Natural killer cell treated with Interleukin-12 subunit alpha and Interleukin-12 subunit beta and Interleukin-15 and Interleukin-18, amount 100 ng/mL, for 72 hours (primary cell): ENCODE measurements at places on chromosomes 7 and 10. TPM values are rescaled to one million over a fixed set of nuclear protein-coding genes. Genes with fewer than 3 reads are reported as not detected.
A peak's percentile ranks its signal among the peaks of the same experiment; 100 is the strongest.

Gene SPDYE2
- not detected for total RNA-seq

Gene CFAP69
- total RNA-seq: 0.21 TPM

Gene CALHM3
- not detected for total RNA-seq

Gene FANK1
- total RNA-seq: not detected

Gene TBC1D12
- 1.6 TPM for total RNA-seq

Gene RSPH10B
- total RNA-seq: 0.64 TPM

Gene GALNT17
- not detected for total RNA-seq

Gene GTPBP10
- 28.9 TPM for total RNA-seq

Gene PIP
- total RNA-seq: not detected

Gene UBTD1
- 3.3 TPM for total RNA-seq

Gene SDHAF3
- total RNA-seq: 17.0 TPM

Gene PUS7
- 34.3 TPM for total RNA-seq

GRCh38 chr10:69269761-69270160 lies 8.5 kb upstream of the HK1 start:
- DNase-seq: no peak

GRCh38 chr7:101729241-101729883 lies 88.1 kb upstream of the CUX1 start:
- DNase-seq: no peak

- DNase-seq: no peak
Observed at GRCh38 chr10:6535156-6535764, 44.8 kb downstream of the PRKCQ start.

DNA sequence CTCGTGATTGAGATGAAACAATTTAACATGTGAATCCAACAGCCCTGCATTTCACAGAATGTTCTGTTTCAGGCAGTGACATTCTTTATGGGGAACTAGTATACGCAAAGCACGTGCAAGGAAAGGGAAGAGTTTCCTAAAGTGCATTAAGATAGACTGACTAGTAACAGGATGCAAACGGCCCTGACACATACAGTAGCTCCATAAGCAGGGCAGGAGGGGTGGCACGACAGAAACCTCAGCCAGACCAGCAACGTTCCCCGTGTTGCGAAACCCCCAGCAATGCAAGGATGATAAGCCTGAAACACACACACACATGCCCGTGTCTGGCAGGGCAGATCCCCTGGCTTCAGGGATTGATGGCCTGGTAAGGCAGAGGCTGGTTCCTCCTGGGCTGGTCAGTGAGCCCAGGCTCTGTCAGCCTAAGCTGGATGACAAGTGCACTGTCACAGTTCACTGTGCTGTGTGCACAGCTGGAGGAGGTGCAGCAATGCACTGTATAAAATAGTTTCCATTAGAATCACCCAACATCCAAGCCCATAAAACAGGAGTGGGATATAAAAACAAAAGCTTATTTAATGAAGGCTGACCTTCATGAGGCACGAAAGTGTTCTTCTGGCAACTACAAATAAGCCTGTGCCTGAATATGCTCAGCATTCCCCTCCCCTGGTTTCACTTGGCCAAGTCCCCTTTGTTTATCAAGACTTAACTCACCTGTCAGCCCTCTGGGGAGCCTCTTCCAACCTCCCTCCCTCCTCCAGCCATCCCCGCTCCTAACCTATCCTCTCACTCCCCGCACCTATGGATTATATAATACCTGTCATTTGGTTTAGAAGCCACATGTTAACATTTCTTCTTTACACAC lies 88.8 kb downstream of the GSAP start:
- no peak for DNase-seq

GRCh38 chr7:36023033-36023560 lies 130.0 kb upstream of the EEPD1 start:
- no peak for DNase-seq

GRCh38 chr10:31466313-31466712 lies 147.3 kb downstream of the ZEB1 start:
- no peak for DNase-seq

- no peak for DNase-seq
Observed at GRCh38 chr7:102834999-102835398, 77.8 kb upstream of the LRRC17 start.

- DNase-seq: no peak
Observed at GRCh38 chr7:55127622-55128081, 108.8 kb downstream of the EGFR start.

DNA sequence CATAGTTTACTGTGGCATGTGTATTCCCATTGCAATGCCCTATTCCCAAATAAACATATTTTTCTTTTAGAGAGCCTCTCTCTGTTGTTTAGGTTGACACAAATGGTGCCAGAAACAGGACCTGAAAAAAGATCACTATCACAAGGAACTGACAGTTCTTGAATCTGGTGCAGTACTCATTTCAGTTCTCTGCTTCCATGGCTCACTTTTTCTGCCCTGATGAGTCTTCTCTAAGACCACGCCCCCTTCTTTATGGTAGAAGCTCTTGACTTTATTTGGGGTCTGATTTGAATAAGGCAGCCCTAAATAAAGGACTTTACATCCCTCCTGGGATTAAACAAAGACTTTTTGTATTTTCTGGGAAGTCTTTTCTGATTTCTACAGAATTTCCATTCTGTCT lies 3.5 kb upstream of the CCDC126 start:
- no peak for DNase-seq

DNA sequence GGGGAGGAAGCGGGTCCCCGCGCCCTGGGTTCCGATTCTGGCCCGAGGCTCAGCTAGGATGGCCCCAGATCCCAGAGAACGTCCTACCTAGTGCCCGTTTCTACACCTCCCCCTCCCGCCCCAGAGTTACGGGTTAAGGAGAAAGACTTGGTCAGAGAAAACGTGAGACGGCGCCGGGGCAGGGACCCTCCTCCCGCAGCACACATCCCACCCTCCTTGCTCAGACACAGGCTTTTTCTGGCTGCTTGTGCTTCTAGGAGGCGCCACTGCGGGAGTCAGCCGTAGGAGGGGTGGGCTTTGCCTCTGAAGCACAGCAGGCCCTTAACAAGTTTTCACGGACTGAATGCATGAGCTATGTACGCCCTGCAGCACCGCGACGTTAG lies 104.9 kb upstream of the LEP start:
- no peak for DNase-seq

DNA sequence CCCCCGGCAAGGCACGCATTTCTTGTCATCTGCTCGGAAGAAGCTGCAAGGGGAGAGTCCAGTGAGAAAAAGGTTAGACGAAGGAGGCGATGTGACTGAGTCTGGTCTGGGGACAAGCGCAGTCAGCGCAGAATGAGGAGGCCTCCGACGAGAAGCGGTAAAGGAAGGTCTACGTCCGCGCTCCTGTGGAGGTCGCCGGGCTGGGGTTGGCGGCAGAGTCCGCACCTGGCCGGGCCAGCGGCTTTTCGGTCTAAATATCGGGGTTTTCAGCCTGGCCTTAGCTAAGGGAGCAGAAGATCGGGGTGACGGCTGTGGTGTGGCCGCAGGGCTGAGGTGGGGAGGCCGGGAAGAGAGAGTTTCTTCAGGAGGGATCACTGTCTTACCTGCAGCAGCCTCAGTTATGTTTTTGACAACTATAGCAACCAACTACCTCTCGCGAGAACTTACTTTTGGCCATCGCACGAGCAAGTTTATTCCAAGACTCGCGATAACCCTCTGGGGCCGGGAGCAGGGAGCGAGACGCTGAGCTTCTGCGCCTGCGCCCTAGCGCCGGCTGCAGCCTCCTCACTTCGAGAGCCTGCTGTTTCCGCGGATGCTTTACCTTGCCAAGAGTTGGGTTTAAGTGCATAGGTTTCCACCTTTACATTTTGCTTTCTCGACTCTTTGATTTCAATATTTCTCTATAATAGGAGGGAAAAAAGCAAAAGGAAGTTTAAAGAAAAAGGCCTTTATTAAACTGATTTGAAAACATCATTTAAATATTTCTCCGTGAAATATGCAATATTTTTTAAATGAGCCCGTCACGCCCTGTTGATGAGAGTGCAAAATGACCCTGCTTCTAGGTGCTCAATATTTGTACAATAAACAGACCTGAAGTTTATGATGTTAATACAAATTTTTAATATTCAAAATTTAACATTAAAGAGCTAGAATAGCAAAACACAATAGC lies at the start of gene CFAP70:
Gene CFAP70 (minus strand): TSS at position 534 of the 949 bp plus-strand sequence. CDS start 4,068 bp downstream, outside the sequence.
- peak; percentile 93 for DNase-seq

- peak; percentile 92 for DNase-seq
Observed at GRCh38 chr7:50266635-50267386, 37.7 kb upstream of the IKZF1 start.

- no peak for DNase-seq
Observed at GRCh38 chr7:142384493-142384922, 126.7 kb upstream of the PRSS58 start.

- no peak for DNase-seq
Observed at GRCh38 chr7:137760111-137760510, 86.7 kb downstream of the DGKI start.

DNA sequence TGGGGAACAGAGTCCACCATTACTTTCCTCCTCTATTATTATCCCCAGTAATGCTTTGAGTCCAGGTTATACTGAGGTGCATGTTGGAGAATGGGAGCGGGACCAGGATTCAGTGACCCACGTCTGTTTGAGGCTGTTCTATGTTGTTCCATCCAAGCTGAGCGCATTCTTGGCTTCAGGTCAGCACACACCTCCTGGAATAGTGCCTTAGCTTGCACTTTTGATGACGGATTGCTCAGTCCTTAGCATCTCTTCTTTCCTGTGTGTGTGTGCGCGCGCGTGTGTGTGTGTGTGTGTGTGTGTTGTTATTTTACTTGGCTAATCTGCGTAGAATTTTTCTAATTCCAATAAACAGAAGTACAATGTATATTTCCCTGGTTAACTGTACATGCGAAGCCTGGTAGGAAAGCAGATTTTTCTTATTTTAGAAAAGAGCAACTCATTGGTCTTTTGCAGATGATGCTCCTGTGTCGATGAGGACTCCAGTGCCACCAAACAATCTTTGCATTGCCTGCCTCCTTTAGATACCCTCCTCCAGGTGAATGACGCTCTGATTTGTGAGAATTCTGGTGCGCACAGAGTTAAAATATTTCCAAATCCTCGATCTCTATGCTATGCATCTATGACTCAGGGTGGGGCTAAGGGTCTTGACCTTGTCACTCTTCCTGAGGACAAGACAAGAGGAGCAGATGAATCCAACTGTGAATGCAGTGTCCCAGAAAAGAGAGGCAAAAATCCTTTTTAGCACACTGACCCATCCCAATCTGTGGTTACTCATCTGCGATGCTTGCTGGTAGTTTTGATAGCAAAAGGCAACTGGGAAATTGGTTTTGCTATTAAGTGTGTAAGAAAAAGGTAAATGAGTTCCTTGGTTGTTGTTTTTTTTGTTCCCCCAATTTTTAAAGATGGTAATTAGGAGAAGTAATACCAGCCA lies 13.3 kb upstream of the CELF2 start:
- no peak for DNase-seq

GRCh38 chr7:40531956-40532355 lies 397.2 kb downstream of the SUGCT start:
- no peak for DNase-seq

DNA sequence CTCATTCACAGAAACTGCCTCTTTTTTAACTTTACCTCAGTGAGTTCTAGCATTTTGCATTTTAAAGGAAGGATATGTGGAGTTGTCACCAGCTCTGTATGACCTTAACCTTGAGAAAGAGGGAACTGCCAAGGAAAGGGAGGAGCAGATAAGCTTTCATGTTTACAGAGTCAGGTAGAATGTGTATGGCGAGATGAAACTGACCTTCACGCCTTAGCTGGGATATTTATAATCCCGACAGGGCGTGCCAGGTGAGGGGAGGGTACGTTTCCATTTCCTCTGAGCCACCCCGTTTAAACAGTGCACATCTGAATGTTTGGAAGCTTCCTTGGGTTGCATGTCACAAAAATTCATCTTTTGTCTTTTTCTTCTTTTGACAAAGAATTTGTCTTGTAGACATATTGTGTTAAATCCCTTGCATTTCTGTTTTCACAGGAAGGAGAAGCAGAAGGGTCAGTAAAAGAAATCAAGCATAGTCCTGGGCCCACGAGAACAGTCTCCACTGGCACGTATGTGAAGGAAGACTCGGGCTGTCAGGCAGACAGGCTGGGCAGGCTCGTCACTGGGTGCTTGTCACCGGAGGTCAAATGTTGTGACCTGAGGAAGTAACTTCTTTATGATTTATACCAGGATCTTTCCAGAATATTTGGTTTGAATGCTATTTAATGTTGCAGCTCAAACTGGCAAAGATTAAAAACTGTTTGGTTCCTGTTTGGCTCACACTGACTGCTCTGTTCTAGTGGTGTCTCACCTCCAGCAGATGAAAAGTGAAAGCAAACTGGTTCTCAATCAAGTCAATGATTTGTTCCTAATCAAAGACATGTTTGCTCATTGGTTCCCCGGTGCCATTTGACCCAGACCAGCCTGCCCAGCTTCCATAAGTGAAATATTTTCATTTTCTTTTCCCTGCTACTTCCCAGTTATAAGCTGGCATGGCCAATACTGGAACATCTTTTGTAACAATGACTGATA lies 16.2 kb downstream of the OPTN start:
- DNase-seq: no peak

DNA sequence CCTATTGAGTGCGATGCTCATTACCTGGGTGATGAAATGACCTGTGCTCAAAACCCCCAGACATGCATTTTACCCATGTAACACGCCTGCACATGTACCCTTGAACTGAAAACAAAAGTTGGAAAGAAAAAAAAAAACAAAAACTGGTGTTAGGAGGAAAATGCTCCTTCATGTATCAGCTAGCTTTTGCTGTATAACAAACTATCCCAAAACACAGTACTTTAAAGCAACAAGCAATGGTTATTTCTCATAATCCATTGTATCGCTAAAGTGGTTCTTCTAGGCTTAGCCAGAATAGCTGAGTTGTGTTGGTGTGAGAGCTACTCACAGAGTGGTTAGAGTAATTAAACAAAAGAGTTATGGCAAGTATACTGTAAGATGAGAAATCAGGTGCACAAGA lies 12.2 kb upstream of the GALNT11 start:
- DNase-seq: no peak

DNA sequence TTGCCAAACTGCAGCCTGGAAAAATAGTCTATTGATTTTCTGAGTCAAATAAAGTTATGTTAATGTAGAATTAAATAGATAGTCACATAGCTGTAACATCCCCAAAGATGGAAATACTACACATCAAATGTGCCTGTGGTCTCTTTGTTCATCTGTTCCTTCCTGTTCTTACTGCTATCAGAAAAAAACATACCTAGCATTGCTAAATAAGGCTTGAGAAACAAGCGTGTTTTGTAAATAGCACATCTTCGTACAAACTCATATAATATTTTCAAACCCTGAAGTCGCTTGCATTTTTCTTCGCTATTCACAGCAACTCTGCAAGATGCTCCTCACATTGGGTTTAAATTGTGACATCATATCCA lies 116.1 kb downstream of the KLF6 start:
- DNase-seq: no peak

- no peak for DNase-seq
Observed at GRCh38 chr7:143346018-143346417, 16.5 kb downstream of the FAM131B start.

- DNase-seq: no peak
Observed at GRCh38 chr7:28711114-28711513, 247.0 kb downstream of the TRIL start.
